ENCODE measurements at places on chromosomes 12 and 14.

GRCh38 chr14:95421741-95422140 is 94.7 kb downstream of the SYNE3 start:
- DNase-seq = no peak

- DNase-seq = no peak
Measured at GRCh38 chr12:105275997-105276733, 40.2 kb upstream of the APPL2 start.

GRCh38 chr12:64147011-64147631 is 75.0 kb downstream of the KICS2 start:
- no peak for DNase-seq

DNA sequence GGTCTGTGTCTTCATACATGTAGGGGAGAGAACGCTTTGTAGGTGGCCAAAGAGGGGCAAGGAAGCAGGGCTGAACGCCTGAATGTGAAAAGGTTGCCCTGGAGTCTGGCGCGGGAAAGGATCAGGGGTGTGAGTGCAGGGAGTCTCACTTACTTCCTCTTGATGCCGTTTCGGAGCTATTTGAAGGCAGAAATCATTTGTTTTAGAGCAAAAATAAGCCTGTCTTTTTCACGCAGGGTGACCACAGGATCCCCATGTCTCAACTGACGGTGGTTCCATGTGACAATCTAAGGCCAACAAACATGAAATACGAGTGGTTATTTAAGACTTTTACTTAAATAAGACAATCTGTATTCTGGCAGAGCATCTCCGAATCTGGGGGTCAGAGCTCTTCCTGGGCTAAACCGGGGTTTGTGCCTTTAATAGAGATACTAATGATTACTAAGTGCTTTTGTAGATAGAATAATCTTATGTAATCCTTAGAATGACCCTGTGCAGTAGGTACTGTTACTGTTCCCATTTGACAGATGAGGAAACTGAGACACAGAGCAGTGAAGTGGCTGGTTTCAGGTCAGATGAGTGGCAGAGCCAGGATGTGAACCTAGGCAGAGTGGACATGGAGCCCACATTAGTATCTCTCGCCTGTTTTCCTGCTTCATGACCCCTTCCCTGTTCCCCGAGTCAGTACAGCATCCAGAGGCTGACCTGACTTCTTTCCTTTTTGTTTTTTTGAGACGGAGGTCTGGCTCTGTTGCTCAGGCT is 1.9 kb downstream of the BRI3BP start:
- no peak for DNase-seq

DNA sequence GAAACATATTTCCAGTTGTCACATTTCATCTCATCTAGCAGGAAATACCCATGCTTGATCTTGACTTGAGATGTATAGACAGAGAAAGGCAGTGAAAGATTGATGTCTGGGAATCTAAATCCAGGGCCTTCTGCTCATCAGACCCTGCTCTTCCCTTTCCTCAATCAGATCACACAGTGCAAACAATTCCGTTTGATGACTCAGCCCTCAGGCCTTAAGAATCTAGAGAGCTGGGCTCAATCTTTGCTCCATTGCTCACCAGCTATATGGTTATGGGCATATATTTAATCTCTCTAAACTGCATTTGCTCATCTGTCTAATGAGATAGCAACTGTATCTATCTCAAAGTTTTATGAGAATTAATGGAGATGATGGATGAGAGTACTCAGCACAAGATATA is 201.8 kb upstream of the CCDC196 start:
- DNase-seq = no peak

- DNase-seq = no peak
Measured at GRCh38 chr12:83474369-83474768, 787.7 kb downstream of the TMTC2 start.

DNA sequence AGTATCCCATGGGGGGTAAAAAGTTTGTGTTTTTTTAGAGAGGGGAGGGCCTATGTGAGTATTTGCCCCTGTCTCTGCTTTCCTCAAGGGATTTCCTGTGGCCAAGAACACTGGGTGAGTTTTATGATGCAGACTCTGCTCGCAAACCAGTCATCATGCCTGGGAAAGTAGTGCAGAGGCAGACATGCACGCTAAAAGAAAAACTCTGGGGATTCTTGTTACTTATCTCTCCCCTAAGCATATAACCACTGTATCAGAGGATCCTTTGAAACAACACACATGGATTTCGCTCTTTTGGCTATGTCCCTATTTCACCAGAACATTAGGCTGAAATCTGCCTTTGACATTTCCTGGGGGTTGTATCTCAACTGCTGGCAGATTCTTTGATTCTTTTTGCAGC is 1845.8 kb upstream of the SEL1L start:
- no peak for DNase-seq

- DNase-seq = no peak
Measured at GRCh38 chr12:42857106-42857505, 267.6 kb upstream of the PRICKLE1 start.

GRCh38 chr14:77601846-77602619 is 14.4 kb downstream of the SPTLC2 start:
- DNase-seq = no peak

DNA sequence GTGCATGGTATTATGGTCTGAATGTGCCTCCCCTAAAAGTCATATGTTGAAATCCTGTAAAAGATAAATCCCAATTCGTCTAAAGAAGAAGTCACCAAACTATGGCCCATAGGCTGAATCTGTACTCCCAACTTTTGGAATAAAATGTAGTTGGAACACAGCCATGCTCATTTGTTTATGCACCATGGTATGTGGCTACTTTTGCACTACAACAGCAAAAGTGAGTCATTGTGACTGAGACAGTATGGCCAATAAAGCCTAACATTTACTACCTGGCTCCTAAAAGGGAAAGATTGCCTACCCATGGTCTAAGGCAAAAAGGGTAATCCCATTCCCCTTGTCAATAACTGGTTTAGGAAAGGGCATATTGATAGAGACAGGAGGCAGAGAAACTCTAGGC is 101.8 kb downstream of the LRIG3 start:
- DNase-seq = no peak

- no peak for DNase-seq
Measured at GRCh38 chr14:66824251-66824650, 316.3 kb downstream of the GPHN start.

DNA sequence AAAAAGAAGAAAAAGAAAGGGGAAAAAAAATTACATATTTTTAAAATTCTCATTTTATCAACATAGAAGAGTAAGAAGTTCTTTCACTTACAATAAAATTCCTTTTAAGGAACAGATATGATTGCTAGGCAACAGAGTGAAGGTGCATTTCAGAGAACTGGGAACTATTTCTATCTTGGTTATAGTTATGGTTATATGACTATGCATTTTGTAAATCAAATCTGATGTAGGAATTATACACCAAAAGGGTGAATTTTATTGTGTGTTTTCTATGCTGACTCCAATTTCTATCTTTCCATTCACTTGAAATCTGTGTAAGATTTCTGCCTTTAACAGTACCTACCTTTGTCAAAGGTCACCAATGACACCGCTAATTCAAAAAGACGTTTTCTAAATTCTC is 50.1 kb downstream of the HNRNPC start:
- DNase-seq = no peak

GRCh38 chr14:104974146-104974541 is 4.0 kb downstream of the AHNAK2 start:
- no peak for DNase-seq

DNA sequence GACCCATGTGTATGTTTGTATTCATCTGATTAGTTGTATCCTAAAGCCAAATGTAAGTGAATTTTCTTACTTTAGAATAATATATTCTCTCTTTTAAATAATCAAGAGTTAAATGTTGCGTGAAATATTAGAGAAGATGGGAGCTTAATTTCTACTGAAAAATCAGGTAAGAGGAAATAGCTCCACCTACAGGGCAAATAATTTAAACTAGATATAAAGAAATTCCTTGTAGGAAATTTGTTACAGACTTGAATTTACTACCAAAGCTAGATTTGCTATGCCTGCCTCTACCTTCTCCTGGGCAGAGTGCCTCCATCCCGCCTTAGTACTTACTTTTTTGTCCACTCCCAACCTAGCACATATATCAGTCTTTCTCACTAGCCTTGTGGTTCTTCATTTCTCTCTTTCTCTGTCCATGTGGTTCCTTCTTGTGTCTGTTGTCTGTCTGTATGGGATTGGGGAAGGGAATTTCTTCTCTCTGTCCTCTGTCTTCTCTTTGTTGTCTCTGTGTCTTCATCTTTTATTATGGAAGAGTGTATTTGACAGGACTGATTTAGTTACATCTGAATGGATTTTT is 44.7 kb downstream of the PALS1 start:
- no peak for DNase-seq

DNA sequence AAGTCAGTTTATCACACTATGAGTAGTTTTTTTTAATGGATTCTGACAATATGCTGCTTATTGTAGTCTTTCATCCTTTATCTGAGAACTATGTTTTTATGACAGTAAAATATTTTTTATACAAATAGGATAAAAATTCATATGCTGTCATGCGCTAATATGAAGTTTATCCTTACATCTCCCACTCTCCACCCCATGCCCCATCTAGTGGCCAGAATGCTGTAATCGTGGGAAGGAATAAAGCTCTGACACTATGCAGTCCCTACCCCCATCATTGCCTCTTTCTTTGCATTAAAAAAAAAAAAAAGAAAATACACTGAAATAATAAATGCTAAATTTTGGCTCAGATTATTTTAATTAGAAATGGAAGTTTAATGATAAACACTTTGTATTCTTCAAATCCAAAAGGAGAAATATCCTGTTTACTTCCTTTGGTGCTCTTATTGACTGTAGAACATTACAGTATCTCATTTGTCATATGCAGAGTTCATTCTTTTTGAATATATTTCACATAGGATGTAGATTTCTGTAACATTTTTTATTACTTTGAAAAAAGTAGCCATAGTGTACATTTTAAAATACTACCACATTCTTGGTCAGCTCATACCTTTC is 145.9 kb upstream of the SLCO1C1 start:
- DNase-seq = peak; percentile 13

GRCh38 chr12:8123124-8123912 is at the start of gene CLEC4A:
CLEC4A (plus strand) TSS chr12:8123617; CDS start chr12:8123879, 262 bp downstream.
- DNase-seq = no peak

- no peak for DNase-seq
Measured at GRCh38 chr12:127640181-127640886, 626.6 kb upstream of the TMEM132C start.

- no peak for DNase-seq
Measured at GRCh38 chr14:90970167-90970600, 90.3 kb downstream of the RPS6KA5 start.

DNA sequence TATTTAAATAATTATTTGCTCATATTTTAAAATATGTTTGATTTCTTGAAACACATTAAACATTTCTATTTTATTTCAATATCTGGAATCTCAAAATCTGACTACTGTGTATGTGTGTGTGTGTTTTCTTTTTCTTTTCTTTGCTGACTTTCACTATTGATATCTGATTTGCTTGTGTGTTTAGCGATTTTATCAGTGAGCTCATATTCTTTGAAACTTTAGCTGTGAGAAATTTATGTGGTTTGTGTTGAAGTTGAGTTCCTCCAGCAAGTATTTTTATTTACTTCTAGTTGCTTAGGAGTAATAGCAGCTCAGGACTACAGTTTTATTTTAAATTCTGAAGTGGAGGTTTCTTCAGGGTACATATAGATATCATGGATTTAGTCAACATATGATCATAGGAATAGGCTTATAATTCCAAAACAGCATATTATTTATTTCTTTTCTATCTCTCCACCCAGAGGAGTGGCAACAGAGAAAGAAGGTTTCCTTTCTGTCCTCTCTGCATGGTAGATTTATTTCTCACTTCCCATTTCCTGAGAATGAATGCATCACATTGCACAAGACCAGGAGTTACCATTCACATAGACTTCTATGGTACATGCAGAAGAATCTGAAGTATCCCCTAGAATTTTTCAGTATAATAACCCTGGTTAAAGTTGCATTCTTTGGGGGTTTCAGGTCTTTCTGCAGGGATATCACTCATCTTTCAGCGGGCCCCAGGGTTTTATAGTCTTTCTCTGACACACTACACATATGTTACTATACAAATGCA is 60.5 kb downstream of the PTPRQ start:
- no peak for DNase-seq

- DNase-seq = no peak
Measured at GRCh38 chr14:71625891-71626701, 306.1 kb upstream of the RGS6 start.

DNA sequence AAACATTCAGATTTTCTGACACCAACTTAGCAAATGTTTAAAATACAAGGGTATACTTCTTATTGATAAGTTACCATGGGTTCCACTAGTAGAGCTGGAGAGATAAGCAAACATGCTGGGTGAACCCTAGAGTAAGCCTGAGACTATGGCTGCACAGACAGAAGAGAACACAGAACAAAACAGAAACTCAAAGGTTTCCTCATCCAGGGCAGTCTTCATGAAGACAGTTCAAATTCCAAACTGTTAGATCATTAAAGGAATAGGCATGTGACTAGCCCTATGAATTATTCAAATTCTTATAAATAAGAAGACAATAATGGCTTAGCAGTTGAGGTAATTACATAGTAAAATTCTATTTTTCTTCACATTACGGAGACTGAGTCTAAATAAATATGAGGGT is 28.1 kb downstream of the BTBD7 start:
- DNase-seq = no peak

- no peak for DNase-seq
Measured at GRCh38 chr14:23561873-23562821, 5.4 kb downstream of the AP1G2 start.

DNA sequence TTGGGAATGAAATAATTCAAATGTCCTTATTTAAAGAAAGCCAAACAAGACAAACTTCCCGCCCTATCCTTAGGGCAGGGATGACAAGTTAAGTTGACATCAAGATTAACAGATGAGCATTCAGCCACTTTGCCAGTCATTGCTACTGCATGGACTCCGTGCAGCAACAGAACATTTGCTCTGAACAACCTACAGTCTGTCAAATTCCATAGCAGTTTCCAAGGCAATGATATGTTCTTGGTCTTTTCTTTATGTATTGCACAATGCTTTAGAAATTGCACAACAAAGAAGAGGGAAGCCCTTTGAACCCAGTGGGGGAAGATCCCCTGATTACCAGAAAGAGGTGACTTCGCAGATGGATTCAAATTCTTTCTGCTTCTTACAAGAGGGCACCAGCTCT is 269.8 kb downstream of the BCAT1 start:
- no peak for DNase-seq

GRCh38 chr12:116000252-116000651 is 277.2 kb downstream of the MED13L start:
- DNase-seq = no peak

GRCh38 chr12:75489613-75490210 is 9.2 kb downstream of the GLIPR1 start:
- DNase-seq = no peak

- DNase-seq = no peak
Measured at GRCh38 chr14:24534286-24534685, 26.2 kb upstream of the CMA1 start.

- no peak for DNase-seq
Measured at GRCh38 chr12:105325117-105325516, 5.4 kb upstream of the C12orf75 start.

- no peak for DNase-seq
Measured at GRCh38 chr12:79648881-79649280, 41.9 kb downstream of the PAWR start.

- no peak for DNase-seq
Measured at GRCh38 chr12:48890657-48891418, 25.2 kb upstream of the RND1 start.

Data from iPS DF 6.9 (cell line).